EH (cell line): ENCODE measurements at places on chromosomes 1 and 21.

- DNase-seq = peak; percentile 79
Measured at GRCh38 chr1:15272009-15272781, 25.2 kb downstream of the FHAD1 start.

DNA sequence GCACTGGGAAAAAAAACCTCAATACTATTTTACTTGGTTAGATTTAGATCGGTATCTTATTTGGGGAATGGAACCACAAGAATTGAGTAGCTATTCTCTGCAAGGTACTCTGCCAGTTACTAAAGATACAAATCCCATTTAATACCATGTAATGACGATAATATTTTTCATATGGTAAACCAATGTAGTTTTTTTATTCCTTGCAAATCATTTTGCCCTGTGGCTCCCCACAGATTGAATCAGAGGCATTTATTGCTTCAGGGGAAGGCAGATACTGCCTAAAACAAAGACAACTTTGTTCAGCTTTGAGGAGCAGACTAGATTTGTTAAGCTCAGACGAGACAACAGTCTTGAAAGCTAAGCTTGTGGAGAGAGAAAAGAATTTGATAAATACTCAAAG, 226.7 kb upstream of the RUNX1 start:
- no peak for DNase-seq

- DNase-seq = peak; percentile 37
Measured at GRCh38 chr21:41611966-41612606, 104.1 kb upstream of the TMPRSS2 start.

DNA sequence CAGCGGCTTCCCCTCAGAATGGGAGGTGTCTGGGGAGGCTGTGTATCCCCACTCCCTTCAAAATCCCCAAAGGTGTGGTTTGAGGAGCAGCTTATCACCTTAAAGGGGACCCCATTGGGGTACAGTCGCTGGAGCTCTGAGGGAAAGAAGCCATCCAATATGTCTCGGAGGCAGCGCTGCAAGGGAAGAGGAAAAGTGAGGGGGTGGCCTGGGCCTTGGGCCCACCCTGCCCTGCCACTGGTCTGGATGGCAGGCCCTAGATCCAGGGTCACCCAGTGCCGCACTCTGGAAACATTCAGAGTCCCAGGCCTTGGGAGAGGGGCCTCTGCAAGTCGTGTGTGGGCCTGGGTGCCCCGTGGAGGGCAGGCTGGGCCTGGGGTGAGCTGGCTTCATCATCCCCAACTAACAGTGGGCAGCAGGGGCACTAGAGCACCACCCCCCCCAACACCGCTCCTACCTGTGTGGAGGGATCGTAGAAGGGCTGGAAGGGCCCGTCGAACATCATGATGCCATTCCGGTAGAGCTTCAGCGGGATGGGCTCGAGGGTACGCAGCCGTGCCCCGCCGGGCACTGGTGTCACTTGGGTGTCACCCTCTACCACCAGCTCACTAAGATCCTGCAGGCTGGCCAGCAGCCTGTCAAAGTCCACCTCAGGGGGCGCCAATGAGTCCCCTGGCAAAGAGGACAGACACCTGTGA, 5.6 kb downstream of the SH3BGRL3 start:
- DNase-seq = no peak

GRCh38 chr1:36602184-36602583, 119.5 kb upstream of the CSF3R start:
- DNase-seq = no peak

- DNase-seq = no peak
Measured at GRCh38 chr1:236494586-236495466, 29.0 kb upstream of the LGALS8 start.

- DNase-seq = no peak
Measured at GRCh38 chr1:35691080-35691479, 27.6 kb downstream of the C1orf216 start.

- DNase-seq = no peak
Measured at GRCh38 chr1:232942413-232943294, 7.8 kb upstream of the NTPCR start.

- DNase-seq = no peak
Measured at GRCh38 chr1:212155219-212155618, 119.7 kb downstream of the DTL start.

DNA sequence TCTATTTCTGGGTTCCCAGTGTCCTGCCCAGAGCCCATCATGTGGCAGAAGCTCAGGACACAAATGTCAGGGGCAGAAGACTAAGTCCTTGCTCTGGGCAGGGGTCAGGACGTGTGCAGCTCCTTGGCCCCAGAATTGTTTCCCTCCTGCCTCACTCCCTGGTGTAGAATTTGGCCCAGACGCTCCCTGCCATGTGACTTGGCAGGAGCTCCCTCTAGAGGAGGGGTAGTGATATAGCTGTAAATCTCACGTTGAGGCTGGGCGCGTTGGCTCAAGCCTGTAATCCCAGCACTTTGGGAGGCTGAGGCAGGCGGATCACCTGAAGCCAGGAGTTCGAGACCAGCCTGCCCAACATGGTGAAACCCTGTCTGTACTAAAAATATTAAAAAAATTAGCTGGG, 91.2 kb downstream of the UBIAD1 start:
- no peak for DNase-seq

DNA sequence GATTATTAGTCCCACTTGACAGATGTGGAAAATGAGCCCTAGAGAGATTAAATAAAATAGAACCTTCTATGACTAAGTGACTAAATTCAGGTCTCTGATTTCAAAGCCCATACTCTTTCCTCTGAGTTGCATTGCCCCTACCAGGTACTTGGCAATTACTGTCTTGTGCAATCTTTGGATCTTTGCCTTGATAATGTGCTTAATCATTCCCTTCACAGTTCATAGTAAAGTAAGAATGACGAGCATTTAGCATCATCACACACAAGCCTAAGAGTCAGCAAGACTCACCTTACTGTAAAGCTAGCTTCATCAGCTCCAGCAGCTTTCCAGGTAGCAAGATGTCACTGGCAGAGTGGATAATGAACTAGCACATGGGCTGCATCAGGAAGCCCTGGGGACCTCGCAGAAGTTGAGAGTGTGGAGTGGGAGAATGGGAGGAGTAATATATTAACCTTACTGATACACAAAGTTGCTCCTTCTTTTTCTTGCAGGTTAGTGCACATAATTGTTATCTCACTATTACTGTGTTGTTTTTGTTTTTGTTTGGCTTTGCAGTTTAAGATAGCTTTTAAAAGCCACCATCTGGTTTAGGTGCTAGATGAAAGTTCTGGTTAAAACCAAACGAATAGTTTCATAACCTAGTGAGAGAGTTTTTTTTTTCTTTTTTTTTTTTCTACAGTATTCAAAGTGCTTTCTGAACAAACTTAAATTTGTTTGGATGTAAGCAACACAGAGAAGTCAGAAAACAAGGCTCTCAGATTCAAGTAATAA, 71.8 kb downstream of the PBX1 start:
- DNase-seq = no peak

GRCh38 chr1:206556750-206557635, 49.7 kb downstream of the RASSF5 start:
- DNase-seq = peak; percentile 62

DNA sequence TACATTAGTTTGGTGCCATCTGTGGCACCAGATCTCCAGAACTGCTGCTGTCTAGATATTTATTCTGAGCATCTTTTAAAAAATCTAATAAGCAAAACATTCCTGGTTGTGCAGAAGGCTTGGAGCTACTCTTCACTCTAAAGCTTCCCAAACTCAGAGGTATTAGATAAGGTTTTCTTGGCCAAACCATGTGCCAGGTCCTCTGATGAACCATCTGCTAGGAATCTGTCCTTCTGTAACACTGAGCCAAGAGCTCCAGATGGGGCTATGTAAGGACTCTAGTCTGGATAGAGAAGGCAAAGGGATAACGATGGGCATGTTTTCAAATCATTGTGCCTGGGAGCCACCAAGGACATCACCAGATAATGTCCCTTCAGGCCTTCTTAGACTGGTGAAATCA, 410.6 kb downstream of the NTNG1 start:
- no peak for DNase-seq

GRCh38 chr1:15207031-15207828, 39.8 kb upstream of the FHAD1 start:
- no peak for DNase-seq

- DNase-seq = no peak
Measured at GRCh38 chr1:156444407-156445001, 56.1 kb downstream of the MEF2D start.

DNA sequence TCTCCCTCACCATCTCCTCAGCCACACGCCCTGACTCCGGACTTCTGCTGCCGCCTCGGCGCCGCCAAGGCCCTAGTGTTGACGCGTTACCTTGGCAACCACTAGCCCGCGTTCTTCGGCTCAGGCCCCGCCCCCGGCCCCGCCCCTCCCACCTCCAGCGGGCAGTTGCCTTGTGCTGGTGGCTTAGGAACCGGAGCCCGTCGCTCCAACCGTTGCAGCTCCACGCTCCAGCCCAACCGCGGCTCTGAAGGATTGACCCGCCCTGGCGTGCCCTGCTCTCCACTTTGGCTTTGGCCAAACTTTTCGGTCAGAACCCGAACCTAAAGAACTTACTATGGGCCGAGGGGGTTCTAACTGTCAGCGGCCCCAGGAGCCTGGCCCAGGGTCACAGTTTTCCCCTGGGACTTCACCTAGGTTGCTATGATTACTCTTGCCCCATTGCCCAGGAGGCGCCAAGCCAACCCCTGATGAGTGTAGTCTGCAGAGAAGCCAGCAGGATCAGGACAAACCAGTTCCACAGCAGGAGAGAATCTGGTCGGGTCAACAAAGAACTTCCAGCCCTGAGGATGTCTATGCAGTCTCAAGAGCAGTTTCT, at the start of gene CFAP45:
Gene CFAP45 (minus strand): TSS at position 80 of the 595 bp plus-strand sequence. CDS start 67 bp downstream, at position 13.
- DNase-seq = peak; percentile 86

GRCh38 chr1:50949286-50949982, 10.6 kb downstream of the FAF1 start:
- no peak for DNase-seq

DNA sequence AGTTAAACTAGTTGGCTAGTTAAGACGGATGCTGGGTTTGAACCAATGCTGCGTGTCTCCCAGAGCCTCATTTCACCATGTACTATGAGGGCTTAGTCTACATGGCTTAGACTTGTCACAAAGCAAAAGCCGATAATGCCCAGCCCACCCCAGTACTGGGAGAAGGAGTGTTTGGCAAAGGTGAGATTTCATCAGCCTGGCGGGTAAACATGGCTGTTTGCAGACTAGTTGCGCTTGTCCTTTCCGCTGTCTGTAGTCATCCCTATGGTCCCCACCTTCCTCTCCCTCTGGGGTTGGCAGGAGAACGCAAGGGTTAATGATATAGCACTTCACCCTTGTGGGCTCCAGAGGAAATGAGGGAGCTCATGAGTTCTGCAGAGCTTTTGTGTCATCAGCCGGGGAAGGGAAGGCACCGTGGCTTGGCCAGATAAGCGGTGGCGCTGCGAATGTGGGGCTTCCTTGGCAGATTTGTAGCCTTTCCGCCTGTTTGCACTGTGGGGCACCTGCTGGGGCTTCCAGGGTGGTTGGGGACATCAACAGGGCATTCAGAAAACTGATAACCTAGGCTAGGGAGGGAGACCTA, 29.2 kb downstream of the SOX13 start:
- DNase-seq = no peak

DNA sequence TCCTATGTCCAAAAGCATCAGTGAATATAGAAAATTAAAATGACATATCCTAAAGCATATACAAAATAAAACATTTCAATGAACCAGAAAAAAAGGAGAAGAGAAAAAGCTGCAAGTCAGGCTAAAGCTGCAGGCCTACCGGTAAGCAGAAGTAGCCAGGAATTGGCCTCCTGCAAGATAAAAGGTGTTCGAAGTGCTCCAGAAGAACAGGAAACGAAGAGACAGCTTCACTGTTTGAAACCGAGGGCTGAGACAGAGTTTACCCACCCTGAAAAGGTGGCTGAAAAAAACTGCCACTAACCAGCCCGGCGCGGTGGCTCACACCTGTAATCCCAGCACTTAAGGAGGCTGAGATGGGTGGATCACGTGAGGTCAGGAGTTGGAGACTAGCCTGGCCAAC, 37.4 kb downstream of the NSL1 start:
- DNase-seq = no peak

- peak; percentile 87 for DNase-seq
Measured at GRCh38 chr21:34846601-34847112, 177.9 kb downstream of the CLIC6 start.

DNA sequence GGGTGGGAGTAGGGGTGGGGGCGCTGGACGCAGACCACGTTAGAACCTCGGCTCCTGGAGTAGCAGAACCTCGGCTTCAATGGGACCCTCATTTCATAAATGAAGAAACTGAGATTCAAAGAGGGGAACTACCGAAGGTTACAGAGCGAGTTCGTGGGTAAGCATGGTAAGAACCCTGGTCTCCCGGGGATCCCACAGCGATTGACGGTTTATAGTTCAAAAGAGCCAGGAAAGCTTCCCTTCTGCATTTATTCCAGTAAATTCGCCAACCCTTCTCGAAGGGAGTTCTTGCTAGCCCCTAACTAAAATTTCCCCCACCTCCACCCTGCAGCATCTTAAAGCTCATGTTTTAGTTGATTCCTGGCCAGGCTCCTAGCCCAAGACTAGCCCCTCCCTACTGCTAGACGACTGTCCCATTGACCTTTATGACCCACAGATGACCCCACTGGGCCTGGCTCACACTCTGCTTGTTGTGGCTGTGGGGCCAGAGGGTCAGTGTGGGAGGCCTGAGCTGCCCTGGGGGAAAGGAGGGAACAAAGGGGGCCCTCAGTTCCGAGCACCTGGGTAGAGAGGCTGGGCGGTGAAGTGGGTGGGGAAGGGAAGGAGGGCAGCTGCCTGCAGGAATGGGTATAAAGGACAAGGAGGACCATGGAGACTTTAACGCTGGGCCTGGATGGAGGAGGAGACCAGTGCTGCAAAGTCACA, 558 bp upstream of the KIF21B start:
- DNase-seq = no peak

DNA sequence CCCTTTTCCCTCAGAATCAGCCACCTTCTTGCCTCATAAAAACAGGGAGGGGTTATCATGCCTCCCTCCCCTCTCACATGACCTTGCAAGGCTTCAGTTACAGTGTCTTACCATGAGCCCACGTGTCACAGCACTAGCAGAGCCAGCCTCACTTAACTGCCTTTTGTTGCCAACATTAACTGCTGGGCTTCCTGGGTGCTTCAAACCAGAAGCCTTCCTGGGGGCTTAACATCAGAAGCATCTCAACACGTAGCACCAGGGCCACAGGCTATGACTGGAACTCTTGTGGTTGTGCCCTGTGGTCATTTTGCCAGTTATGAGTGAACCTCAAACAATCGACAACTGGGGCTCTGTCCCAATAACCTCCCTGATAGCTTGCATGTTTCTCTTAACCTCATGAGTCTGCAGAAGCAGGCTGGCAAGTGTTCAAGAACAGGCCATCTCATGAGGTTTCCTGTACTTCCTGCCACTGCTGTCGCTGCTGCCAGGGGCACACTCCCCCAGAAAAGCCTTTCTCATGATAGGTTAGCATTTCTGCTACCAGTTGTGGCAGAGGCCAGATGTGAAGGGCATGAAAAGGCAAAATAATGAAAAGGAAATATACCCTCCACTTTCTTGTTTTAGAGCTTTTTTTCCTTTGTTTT, 132.2 kb downstream of the GLUL start:
- peak; percentile 84 for DNase-seq

- peak; percentile 30 for DNase-seq
Measured at GRCh38 chr1:115671176-115671934, 29.6 kb downstream of the VANGL1 start.
